Pericardium fibroblast (primary cell): ENCODE measurements at places on chromosomes 3 and 15. TPM values are rescaled to one million over a fixed set of nuclear protein-coding genes. Genes with fewer than 3 reads are reported as not detected.

SLC7A14 gene
- 0.60 and 2.8 TPM in 2 replicates for total RNA-seq

GOLGA6D gene
- not detected in 2 replicates for total RNA-seq

CFAP20DC gene
- total RNA-seq: 1.5 and 5.4 TPM in 2 replicates

EXD1 gene
- not detected in 2 replicates for total RNA-seq

ATP13A5 gene
- total RNA-seq: not detected in 2 replicates

AP2M1 gene
- total RNA-seq: 319 and 405 TPM in 2 replicates

CD96 gene
- total RNA-seq: 0.12 TPM in 1 of 2 replicates, not detected in the other

AHSG gene
- not detected in 2 replicates for total RNA-seq

TMEM45A gene
- total RNA-seq: 74.3 and 93.9 TPM in 2 replicates

HHATL gene
- total RNA-seq: not detected in 2 replicates

SCG5 gene
- total RNA-seq: 6.7 and 9.9 TPM in 2 replicates
